ENCODE measurements at places on chromosomes 7 and 10.

GRCh38 chr10:21926358-21926925, 77.1 kb downstream of the DNAJC1 start:
- no peak for DNase-seq

GRCh38 chr7:30471205-30471604, 7.4 kb downstream of the NOD1 start:
- DNase-seq: peak; percentile 92

DNA sequence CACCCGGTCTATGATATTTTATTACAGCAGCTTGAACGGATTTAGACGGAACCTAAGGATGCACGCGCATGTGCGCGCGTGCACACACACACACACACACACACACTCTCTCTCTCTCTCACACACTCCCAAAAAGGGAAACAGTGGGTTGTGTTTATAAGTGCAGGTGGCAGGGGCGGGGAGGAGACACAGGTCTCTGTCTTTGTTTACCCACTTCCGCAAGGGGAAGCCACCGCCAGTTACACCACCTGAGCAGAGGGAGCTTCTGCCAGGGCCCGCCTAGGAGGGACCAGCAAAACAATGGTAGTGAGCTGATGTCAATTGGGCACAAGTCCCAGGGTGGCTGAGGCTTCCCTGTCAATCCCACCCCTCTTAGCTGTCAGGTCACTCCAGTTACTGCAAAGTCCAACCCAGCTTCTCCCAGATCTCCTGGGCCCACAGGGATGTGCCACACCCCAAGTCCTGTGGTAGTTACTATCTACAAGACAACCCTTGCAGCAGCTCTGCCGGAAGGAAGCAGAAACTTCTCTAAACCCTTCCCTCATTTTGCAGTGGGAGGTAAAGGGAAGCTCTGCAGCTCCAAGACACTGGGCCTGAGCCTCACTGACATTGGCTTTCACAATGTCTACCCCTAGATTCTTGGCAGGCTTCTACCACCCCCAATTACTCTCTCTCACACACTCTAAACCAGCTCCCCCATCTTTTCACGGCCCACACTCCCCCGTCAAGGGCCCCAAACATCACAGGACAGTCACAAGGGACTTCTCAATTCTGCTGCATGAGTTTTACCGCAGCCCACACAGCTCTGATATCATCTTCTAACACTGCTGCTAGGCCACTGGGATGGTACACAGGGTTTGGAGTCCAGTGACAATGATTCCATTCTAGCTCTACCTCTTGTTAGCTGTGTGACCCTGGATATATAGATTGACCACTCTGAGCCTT, 17.6 kb downstream of the ANXA11 start:
- DNase-seq: peak; percentile 87

DNA sequence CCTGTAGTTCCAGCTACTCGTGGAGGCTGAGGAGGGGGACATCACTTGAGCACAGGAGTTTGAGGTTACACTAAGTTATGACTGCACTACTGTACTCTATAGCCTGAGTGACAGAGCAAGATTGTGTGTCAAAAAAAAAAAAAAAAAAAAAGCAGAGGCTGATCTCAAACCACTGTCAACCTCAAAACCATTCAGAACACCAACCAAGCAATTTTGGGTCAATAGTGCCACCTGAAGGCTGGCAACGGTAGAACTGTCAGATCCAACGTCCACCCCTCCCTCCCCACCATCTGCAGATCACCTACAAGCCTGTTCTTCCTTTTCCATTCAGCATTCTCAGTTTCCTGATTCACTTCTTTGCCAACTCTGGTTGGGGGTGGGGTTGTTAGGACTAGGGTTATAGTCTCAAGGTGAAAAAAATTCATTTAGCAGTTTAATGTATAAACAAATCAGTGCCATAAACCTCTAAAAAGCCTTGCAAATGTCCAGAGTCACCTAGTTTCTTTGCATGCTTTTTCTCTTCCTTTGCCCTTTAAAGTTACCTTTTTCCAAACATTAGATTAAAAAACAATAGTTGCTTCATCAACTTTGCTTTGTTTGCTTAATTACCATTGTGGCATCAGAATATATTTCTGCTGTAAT, 2.6 kb downstream of the MRPS33 start:
- peak; percentile 92 for DNase-seq

- DNase-seq: no peak
These were observed 86.0 kb downstream of the ARID5B start for GRCh38 chr10:61987537-61987936.

GRCh38 chr10:72242675-72243074, 26.6 kb upstream of the ASCC1 start:
- DNase-seq: no peak

GRCh38 chr10:131206111-131206995, 105.2 kb downstream of the TCERG1L start:
- DNase-seq: no peak
